ENCODE measurements at places on chromosomes 6 and 20.

DNA sequence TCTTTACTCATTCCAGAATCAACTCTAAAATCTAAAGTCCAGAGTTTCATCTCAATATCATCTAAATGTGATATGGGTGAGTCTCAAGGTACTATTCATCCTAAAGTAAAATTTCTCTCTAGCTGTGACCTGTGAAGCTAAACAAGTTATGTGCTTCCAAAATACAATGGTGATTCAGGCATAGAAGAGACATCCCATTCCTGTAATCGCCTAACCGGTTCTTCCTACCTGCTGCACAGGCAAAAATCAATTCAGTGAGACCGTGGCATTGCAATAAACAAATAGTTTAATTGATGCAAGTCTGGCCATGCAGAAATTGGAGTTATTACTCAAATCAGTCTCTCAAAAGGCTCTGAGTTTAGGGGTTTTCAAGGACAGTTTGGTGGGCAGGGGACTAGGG lies 232.8 kb downstream of the UBE3D start:
- DNase-seq = no peak

- no peak for DNase-seq
These were observed 43.3 kb downstream of the SLC2A10 start for GRCh38 chr20:46752728-46753127.

DNA sequence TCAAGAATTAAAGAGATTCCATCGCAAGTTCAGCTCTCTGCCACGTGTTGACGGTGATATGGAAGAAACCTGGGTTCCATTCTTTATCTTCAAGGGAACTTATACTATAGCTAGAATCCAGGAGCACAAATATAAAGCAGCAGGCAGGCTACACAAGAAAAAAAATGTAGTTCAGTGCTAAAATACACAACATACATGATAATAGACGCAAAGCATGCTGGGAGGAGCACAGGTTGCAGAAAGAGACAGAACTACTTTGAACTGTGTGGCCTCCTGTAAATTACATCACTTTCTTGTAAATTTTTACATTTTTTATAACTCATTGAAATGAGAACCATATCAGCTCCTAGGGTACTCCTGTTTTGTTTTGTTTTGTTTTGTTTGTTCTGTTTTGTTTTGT lies 53.8 kb upstream of the RBM24 start:
- no peak for DNase-seq

GRCh38 chr6:33696548-33697518 lies 14.7 kb downstream of the UQCC2 start:
- DNase-seq = peak; percentile 79

- DNase-seq = no peak
These were observed 235.3 kb downstream of the TAF4 start for GRCh38 chr20:61830241-61830930.

DNA sequence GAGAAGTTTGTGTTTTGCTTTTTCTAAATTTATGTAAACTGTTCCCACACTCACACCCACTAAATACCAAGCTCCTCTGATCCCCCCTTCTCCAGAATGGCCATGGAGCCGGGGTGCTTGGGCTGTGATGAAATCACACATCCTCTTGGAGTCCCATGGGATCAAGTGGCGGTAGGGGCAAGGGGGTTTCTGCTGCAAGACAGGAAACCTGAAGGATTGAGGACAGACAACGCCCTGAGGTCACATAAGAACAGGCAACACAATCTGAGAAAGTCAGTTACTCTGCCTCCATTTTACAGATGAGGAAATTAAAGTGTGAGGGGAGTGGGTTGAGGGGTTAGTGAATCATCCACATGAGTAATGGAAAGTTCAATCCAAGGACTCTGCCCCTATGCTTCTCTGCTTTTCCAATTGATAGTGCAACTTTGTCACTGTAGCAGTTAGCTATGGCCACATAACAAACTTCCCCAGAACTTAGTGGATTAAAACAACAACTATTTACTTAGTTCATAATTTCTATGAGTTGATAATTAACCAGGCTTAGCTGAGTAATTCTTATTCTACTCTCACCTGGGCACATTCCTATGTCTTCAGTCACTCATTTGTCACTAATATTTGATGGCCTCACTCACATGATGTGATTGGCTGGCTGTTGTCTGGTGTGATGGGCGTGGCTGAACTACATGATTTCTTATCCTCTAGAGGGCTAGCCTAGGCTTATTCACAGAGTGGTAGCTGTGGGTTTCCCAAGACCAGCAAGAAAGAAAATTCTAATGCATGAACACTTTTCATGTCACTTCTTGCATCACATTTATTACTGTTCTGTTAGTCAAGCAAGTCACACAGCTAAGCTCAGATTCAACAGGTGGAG lies 311.1 kb upstream of the RNF24 start:
- DNase-seq = no peak

DNA sequence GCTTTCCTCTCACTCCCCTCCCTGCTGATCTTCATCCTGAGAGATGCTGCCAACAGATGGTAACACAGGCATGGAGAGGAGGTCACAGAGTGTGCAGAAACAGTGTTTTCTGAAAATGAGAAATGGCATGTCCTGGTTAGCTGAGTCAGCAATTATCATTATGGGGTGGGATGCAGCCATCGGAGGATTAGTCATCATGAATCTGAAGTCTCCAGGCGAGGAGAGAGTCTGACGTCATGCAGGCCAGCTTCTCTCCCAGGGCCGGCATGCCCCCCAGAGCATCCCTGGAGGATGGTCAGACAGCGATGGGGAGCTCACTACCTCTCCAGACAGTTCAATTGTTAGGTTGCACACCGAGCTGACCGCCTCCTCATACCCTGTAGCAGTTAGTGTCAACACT lies 4.7 kb upstream of the GTSF1L start:
- DNase-seq = no peak

GRCh38 chr6:4404415-4404814 lies 269.0 kb upstream of the ECI2 start:
- DNase-seq = no peak

GRCh38 chr6:167255918-167256553 lies 35.1 kb upstream of the UNC93A start:
- no peak for DNase-seq

- peak; percentile 94 for DNase-seq
These were observed 20.6 kb downstream of the MANBAL start for GRCh38 chr20:37309936-37310590.

DNA sequence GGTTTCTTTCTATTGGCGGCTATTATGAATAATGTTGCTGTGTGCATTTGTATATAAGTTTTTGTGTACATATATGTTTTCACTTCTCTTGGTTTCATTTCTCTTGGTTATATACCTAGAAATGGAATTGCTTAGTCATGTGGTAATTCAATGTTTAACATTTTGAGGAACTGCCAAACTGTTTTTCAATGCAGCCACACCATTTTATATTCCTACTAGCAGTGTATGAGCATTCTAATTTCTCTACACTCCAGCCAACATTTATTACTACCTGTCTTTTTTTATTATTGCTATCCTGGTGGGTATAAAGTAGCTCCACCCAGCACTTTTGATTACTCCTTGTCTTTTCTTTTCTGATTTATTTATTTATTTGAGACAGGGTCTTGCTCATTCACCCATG lies 54.8 kb downstream of the PHACTR2 start:
- DNase-seq = no peak

- no peak for DNase-seq
These were observed 159.2 kb upstream of the C6orf118 start for GRCh38 chr6:165468340-165469235.

GRCh38 chr6:144999127-144999526 lies 714.0 kb downstream of the UTRN start:
- no peak for DNase-seq

DNA sequence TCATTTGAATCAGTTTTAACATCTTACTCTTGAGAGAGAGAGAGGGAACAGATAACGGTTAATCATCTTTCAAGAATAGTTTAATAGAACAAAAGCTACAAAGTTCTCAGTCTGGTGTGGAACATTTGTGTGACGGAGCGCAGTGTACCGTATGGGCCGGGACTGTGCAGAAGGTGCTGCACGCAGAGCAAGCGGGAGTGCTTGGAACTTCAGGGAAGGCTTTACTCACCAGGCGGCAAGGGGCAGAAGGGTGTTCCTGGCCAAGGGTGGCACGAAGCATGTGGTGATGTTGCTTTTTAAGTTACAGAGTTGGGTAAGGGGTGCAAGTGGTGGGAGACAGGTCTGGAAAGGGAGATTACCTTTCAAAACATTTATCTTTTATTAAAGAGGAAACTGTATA lies 95.7 kb downstream of the TULP4 start:
- no peak for DNase-seq

All from DMS79 (cell line).